ENCODE measurements at places on chromosomes 12 and 14.

- no peak for DNase-seq
- peaks cover 39% of the 10 kb centered on the region for H3K4me1 ChIP-seq
- H3K4me3 ChIP-seq = peak overlapping the region; percentile 78
- H3K36me3 ChIP-seq = peaks cover 10% of the 10 kb centered on the region
Observed at GRCh38 chr12:113514602-113515001, 42.9 kb upstream of the LHX5 start.

- peaks cover 67% of the 10 kb centered on the region for H3K4me1 ChIP-seq
- no peaks in the 10 kb centered on the region for H3K36me3 ChIP-seq
- DNase-seq = no peak
- H3K4me3 ChIP-seq = peak overlapping the region; percentile 41
Observed at GRCh38 chr14:54438703-54439102, 2.5 kb downstream of the CNIH1 start.

DNA sequence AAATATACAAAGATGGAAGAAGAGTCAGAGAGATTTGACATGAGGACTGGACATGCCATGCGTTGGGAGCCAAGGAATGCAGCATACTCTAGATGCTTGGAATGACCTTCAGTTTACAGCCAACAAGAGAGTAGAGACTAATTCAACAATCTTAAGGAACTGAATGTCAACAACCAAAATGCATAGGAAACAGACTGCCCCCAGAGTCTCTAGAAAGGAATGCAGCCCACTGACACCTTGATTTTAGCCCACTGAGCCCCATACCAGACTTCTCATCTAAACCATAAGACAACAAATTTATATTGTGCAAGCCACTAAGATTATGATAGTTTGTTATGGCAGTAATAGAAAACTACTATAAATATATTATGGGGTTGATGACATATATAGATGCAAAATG lies 611.2 kb downstream of the RPS29 start:
- peaks cover 13% of the 10 kb centered on the region for H3K36me3 ChIP-seq
- no peak overlapping the region for H3K27ac ChIP-seq
- H3K27me3 ChIP-seq = no peaks in the 10 kb centered on the region
- no peak overlapping the region for H3K4me3 ChIP-seq
- H3K4me1 ChIP-seq = no peaks in the 10 kb centered on the region

GRCh38 chr14:100762901-100763300 lies 36.2 kb downstream of the DLK1 start:
- no peak overlapping the region for H3K27ac ChIP-seq
- H3K4me3 ChIP-seq = no peak overlapping the region
- H3K27me3 ChIP-seq = peaks cover 12% of the 10 kb centered on the region
- no peaks in the 10 kb centered on the region for H3K36me3 ChIP-seq
- peaks cover 8% of the 10 kb centered on the region for H3K4me1 ChIP-seq

GRCh38 chr14:97275276-97275675 lies 478.1 kb downstream of the VRK1 start:
- peaks cover 25% of the 10 kb centered on the region for H3K4me1 ChIP-seq
- no peak overlapping the region for H3K27ac ChIP-seq
- H3K36me3 ChIP-seq = no peaks in the 10 kb centered on the region

DNA sequence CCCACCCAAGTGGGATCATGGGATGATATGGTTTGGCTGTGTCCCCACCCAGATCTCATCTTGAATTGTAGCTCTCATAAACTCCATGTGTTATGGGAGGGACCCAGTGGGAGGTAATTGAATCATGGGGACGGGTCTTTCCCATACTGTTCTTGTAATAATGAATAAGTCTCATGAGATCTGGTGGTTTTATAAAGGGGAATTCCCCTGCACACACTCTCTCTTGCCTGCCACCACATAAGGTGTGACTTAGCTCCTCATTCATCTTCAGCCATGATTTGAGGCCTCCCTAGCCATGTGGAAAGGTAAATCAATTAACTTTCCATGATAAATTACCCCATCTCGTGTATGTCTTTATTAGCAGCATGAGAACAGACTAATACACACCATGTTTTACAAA lies 109.2 kb downstream of the IGF1 start:
- no peak for DNase-seq
- no peaks in the 10 kb centered on the region for H3K27me3 ChIP-seq
- H3K4me1 ChIP-seq = no peaks in the 10 kb centered on the region

DNA sequence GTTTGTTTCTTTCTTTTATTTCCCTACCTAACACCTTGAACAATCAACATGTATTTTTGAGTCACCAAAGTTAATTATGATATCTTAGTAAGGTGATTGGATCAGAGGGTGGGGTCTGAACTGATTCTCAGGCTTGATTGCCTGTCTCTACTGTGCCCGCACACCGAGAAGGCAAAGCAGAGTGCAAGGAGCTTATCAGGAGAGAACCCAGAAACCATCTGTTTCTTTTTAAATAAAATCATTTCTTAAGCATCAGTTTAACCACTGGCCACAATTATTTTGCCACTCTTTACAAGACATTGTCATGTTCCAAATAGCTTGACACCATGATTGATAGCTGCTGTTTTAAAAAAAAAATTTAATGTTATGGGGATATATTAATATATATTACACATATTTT lies 3.1 kb downstream of the GARIN2 start:
- no peak for DNase-seq
- no peaks in the 10 kb centered on the region for H3K27me3 ChIP-seq
- no peak overlapping the region for H3K4me3 ChIP-seq
- H3K27ac ChIP-seq = no peak overlapping the region
- H3K36me3 ChIP-seq = no peaks in the 10 kb centered on the region

GRCh38 chr12:115166698-115167315 lies 482.8 kb upstream of the TBX3 start:
- no peaks in the 10 kb centered on the region for H3K4me1 ChIP-seq
- no peak overlapping the region for H3K27ac ChIP-seq

GRCh38 chr14:73724696-73725095 lies 10.5 kb upstream of the PNMA1 start:
- H3K4me1 ChIP-seq = peaks cover 46% of the 10 kb centered on the region
- peak overlapping the region; percentile 72 for H3K27ac ChIP-seq
- DNase-seq = no peak
- H3K27me3 ChIP-seq = no peaks in the 10 kb centered on the region
- H3K36me3 ChIP-seq = peaks cover 14% of the 10 kb centered on the region

- no peaks in the 10 kb centered on the region for H3K4me1 ChIP-seq
- no peak overlapping the region for H3K4me3 ChIP-seq
- DNase-seq = no peak
- H3K27me3 ChIP-seq = no peaks in the 10 kb centered on the region
Observed at GRCh38 chr14:43285575-43285974, 1221.5 kb downstream of the FSCB start.

- no peak overlapping the region for H3K4me3 ChIP-seq
- H3K36me3 ChIP-seq = peaks cover 5% of the 10 kb centered on the region
- no peak overlapping the region for H3K27ac ChIP-seq
- DNase-seq = no peak
- H3K4me1 ChIP-seq = peaks cover 20% of the 10 kb centered on the region
Observed at GRCh38 chr14:23296012-23296777, 6.5 kb downstream of the PPP1R3E start.

DNA sequence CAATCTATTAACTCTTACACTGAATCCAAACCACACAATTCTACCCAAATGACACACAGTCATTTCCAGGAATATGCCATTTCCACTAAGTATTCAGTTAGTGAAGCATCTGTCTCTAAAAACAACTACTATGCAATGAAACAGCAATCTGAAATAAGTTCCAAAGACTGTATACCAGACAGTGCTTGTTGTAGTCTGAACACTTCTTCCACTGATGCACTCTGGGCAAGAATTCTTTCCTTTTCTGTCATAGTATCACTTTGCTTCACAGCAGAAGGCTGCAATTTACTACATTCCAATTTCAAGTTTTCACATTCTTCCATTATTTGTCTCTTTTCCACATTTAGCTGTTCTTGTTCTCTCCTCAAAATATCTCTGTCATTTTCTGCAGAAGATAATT lies 25.8 kb downstream of the TRIP11 start:
- no peaks in the 10 kb centered on the region for H3K27me3 ChIP-seq
- H3K4me1 ChIP-seq = no peaks in the 10 kb centered on the region
- no peak overlapping the region for H3K4me3 ChIP-seq
- H3K36me3 ChIP-seq = peaks cover 25% of the 10 kb centered on the region
- no peak overlapping the region for H3K27ac ChIP-seq

GRCh38 chr12:120015313-120015712 lies 26.3 kb downstream of the BICDL1 start:
- no peaks in the 10 kb centered on the region for H3K27me3 ChIP-seq
- no peak overlapping the region for H3K4me3 ChIP-seq
- H3K36me3 ChIP-seq = peaks cover 4% of the 10 kb centered on the region
- H3K4me1 ChIP-seq = peaks cover 8% of the 10 kb centered on the region
- H3K27ac ChIP-seq = no peak overlapping the region

DNA sequence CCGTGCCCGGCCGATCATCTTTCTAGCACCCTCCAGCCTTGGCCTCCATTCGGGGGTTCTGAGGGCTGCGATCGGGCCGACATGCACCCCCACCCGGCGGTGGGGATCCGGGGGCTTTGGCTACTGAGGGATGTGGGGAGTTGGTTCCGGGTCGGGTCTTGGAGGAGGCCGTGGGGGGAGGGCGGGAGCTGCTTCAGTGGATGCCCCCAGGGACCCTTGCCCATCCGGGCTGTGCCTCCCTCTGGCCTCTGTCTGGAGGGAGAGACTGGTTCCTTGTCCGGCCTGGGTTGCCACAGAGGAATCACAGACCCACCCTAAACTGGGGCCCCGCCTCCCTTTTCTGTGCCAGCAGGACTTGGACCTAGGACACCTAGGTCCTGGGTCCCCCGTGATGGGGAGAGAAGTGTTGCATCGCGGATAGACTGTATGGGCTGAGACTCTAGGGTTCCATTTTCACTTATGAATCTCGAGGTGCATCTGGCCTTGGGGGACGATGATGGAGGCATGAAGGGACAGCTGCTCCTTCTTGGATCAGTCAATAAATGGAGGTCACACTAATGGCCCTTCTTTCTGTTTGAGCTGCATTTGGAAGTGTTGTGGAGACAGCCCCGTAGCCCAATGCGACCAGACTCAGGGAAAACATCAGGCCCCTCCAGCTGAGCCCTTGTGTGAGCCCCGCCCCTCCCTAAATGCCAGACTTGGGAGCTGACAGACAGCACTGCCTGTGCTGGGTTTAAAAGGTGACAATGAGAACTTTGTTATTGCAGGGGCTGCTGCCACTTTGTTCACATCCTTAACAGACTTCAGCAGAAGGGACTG lies 577 bp downstream of the DTX3 start:
- peaks cover 35% of the 10 kb centered on the region for H3K4me1 ChIP-seq
- DNase-seq = no peak
- no peak overlapping the region for H3K27ac ChIP-seq
